Osteoblast (primary cell): ENCODE measurements at places on chromosomes 7 and 10. TPM values are rescaled to one million over a fixed set of nuclear protein-coding genes. Genes with fewer than 3 reads are reported as not detected.

The MEIG1 gene
- total RNA-seq, result 1.2 TPM in 1 of 2 replicates, not detected in the other

The LDB1 gene
- total RNA-seq, result 62.2 and 63.6 TPM in 2 replicates

The GNAI1 gene
- 36.2 and 42.1 TPM in 2 replicates for total RNA-seq

The OGDHL gene
- total RNA-seq, result under 0.01 and 0.36 TPM in 2 replicates

The NANOS1 gene
- 1.1 and 1.2 TPM in 2 replicates for total RNA-seq

The TMEM273 gene
- total RNA-seq, result 0.59 TPM in 1 of 2 replicates, not detected in the other

The LRGUK gene
- 0.72 and 0.88 TPM in 2 replicates for total RNA-seq

The SPDYE11 gene
- total RNA-seq, result not detected in 2 replicates

The EPHA1 gene
- total RNA-seq, result not detected in 2 replicates

- no peaks in the 10 kb centered on the region for H3K36me3 ChIP-seq
- H3K27ac ChIP-seq, result no peak overlapping the region
- H3K27me3 ChIP-seq, result no peaks in the 10 kb centered on the region
Measured at GRCh38 chr7:30829471-30829870, 58.3 kb downstream of the MINDY4 start.

GRCh38 chr7:134515569-134516468 lies 11.5 kb upstream of the AKR1B10 start:
- no peaks in the 10 kb centered on the region for H3K27me3 ChIP-seq
- no peak overlapping the region for H3K4me3 ChIP-seq
- peak; percentile 30 for DNase-seq
- H3K27ac ChIP-seq, result peak overlapping the region; percentile 48

GRCh38 chr10:74110120-74110519 lies 40.5 kb downstream of the AP3M1 start:
- H3K27ac ChIP-seq, result no peak overlapping the region
- H3K4me1 ChIP-seq, result no peaks in the 10 kb centered on the region
- H3K27me3 ChIP-seq, result no peaks in the 10 kb centered on the region

DNA sequence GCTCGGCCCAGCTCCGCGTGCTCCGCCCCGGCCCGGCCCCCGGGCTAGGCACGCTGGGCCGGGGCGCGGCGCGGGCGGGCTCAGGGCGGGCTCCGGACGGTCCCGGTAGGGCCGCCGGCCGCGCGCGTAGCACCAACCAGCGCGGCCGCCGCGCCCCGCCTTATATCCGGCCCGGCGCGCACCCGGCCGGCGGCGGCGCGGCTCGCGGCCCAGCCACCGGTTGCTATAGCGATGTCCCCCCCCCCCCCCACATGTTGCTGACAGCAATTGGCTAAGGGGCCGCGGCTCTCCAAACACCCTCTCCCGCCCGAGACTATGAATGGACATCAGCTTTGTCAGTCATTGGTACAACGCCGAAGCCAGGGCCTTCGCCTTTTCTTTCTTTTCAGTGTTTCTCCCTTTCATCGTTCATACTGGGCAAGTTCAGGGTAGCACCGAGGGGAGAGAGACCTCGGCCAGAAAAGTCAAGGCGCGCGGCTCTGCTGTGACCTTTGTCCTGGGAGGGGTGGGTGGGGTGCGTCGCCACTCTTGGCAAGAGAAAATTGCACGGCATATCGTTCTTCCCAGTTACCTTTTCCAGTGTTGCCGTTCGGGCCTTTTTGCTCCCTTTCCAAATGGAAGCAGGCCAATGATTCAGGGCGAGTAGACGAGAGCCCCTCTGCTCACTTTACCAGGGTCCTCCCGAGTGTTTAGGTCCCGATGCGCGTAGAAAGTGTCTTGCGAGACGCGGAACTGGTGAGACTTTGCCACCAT lies 354.2 kb downstream of the DNAJB6 start:
- H3K36me3 ChIP-seq, result no peaks in the 10 kb centered on the region
- peaks cover 31% of the 10 kb centered on the region for H3K27me3 ChIP-seq
- no peak overlapping the region for H3K27ac ChIP-seq
- peak; percentile 97 for DNase-seq
- H3K4me3 ChIP-seq, result no peak overlapping the region

DNA sequence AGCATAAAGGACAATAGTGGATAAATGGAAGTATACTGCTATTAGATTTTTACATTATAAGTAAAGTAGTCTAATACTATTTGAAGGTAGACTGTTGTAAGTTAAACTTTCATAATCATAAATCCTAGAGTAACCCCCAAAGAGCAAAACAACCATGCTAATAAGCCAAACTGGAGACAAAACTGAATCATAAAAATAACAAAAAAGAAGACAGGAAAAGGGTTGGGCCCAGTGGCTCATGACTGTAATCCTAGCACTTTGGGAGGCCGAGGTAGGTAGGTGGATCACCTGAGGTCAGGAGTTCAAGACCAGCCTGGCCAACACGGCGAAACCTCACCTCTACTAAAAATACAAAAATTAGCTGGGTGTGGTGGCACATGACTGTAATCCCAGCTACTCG lies 9.7 kb downstream of the CACUL1 start:
- DNase-seq, result no peak
- no peak overlapping the region for H3K4me3 ChIP-seq
- no peaks in the 10 kb centered on the region for H3K36me3 ChIP-seq
- no peak overlapping the region for H3K27ac ChIP-seq
- H3K4me1 ChIP-seq, result peaks cover 26% of the 10 kb centered on the region

- H3K4me3 ChIP-seq, result no peak overlapping the region
- H3K36me3 ChIP-seq, result no peaks in the 10 kb centered on the region
- peaks cover 2% of the 10 kb centered on the region for H3K4me1 ChIP-seq
- H3K27ac ChIP-seq, result peak overlapping the region; percentile 36
- no peak for DNase-seq
Measured at GRCh38 chr7:91435381-91436059, 171.3 kb downstream of the FZD1 start.

- H3K27ac ChIP-seq, result no peak overlapping the region
- no peak overlapping the region for H3K4me3 ChIP-seq
- DNase-seq, result no peak
- no peaks in the 10 kb centered on the region for H3K27me3 ChIP-seq
Measured at GRCh38 chr10:88618496-88618895, 31.9 kb downstream of the LIPJ start.

GRCh38 chr10:65110009-65110408 lies 1588.8 kb downstream of the REEP3 start:
- no peaks in the 10 kb centered on the region for H3K36me3 ChIP-seq
- H3K27me3 ChIP-seq, result no peaks in the 10 kb centered on the region
- H3K4me3 ChIP-seq, result no peak overlapping the region
- H3K4me1 ChIP-seq, result no peaks in the 10 kb centered on the region

DNA sequence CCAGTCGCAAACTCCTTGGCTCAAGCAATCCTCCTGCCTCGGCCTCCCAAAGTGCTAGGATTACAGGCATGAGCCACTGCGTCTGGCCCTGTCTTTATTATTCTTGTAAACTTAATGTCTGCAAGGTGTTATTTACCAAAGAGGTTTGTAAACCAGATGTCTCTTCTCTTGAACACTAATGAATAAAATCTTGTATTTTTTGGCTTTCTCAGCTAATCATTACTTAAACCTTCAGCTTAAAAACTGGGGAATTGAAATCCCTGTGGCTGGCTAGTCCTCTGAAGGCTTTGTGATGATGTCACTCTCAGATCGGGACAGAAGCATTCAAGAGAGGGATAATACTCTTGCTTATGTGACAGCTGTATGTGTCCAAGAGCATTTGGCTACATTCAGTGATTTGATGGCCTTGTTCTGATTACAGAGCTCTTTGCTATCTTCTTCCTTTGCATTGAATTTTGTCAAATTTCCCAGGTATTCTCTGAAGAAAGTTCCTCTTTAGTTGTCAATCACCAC lies 130.3 kb downstream of the BICC1 start:
- no peak overlapping the region for H3K4me3 ChIP-seq
- no peaks in the 10 kb centered on the region for H3K36me3 ChIP-seq
- peak; percentile 35 for DNase-seq

DNA sequence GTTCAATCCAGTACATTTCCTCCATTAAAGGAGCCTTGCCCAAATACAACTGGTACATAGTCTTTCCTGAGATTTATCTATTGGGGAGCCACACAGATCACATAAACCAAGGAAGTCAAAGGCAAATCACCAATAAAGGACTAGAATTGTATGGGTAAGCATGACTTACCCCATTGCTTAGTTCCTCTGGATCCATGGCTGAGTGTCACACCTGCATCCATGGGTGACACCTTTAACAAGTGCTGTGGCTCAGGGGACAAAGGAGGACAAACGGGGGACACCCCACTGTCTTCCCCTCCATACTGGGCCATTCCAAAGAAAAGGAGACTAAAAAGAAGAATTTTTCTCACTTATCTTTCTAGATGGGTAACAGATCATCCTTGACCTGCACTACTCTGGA lies 30.4 kb downstream of the ZNF92 start:
- peaks cover 10% of the 10 kb centered on the region for H3K36me3 ChIP-seq
- H3K27me3 ChIP-seq, result no peaks in the 10 kb centered on the region
- H3K4me3 ChIP-seq, result no peak overlapping the region
- no peak overlapping the region for H3K27ac ChIP-seq

GRCh38 chr7:144516729-144517525 lies 113.4 kb upstream of the NOBOX start:
- no peak overlapping the region for H3K27ac ChIP-seq
- H3K4me1 ChIP-seq, result no peaks in the 10 kb centered on the region
- H3K36me3 ChIP-seq, result no peaks in the 10 kb centered on the region
- no peak overlapping the region for H3K4me3 ChIP-seq
- DNase-seq, result no peak

GRCh38 chr10:23412223-23412622 lies 26.7 kb upstream of the OTUD1 start:
- DNase-seq, result no peak
- no peaks in the 10 kb centered on the region for H3K27me3 ChIP-seq
- H3K4me1 ChIP-seq, result no peaks in the 10 kb centered on the region
- H3K4me3 ChIP-seq, result no peak overlapping the region
- no peaks in the 10 kb centered on the region for H3K36me3 ChIP-seq

GRCh38 chr10:104452977-104453376 lies 99.3 kb downstream of the CFAP58 start:
- no peak overlapping the region for H3K4me3 ChIP-seq
- no peaks in the 10 kb centered on the region for H3K36me3 ChIP-seq
- no peaks in the 10 kb centered on the region for H3K27me3 ChIP-seq
- H3K4me1 ChIP-seq, result peaks cover 31% of the 10 kb centered on the region
- no peak overlapping the region for H3K27ac ChIP-seq
- DNase-seq, result no peak

DNA sequence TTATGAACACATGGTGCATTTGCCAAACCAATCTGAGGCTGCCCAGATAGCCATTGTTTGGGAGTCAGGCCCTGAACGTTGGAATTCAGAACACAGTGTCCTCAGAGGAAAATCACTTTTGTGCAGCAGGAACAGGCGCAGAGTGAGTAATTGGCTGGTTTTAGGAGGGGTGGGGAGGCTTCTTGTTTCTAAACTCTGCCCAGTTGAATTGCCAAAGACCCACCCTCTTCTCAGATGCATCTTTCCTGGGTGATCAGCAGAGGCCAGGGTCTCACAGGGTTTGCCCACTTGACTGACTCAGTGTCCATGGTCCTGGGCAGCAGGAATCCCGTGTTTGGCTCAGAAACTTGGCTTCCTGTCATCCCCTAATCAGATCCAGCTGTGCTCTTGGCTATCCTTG lies 24.3 kb downstream of the PRLHR start:
- no peak overlapping the region for H3K27ac ChIP-seq
- H3K4me1 ChIP-seq, result peaks cover 3% of the 10 kb centered on the region
- DNase-seq, result no peak
- H3K27me3 ChIP-seq, result peaks cover 3% of the 10 kb centered on the region
- H3K36me3 ChIP-seq, result no peaks in the 10 kb centered on the region

DNA sequence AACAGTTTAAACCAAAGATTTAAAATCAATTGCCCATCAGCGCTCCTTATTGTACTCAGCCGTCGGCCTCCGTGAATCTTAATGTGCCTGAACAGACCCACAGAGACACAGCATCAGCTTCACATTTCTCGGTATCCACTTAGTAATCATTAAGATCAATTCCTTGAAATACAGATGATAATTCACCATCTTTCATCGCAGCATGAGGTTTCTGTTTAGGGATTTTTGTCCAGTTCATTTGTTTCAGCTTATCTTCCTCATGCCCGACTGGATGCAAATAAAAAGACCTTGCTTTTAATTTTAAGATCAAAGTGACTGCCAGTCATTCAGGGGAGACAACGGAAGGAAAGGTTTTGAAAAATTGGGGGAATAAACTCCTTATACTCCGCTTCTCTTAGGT lies 207.8 kb downstream of the WDR37 start:
- DNase-seq, result no peak
- H3K4me1 ChIP-seq, result no peaks in the 10 kb centered on the region
- no peak overlapping the region for H3K4me3 ChIP-seq
- H3K27me3 ChIP-seq, result no peaks in the 10 kb centered on the region

GRCh38 chr7:94295850-94296249 lies 98.8 kb upstream of the COL1A2 start:
- H3K4me1 ChIP-seq, result peaks cover 54% of the 10 kb centered on the region
- peak overlapping the region; percentile 56 for H3K4me3 ChIP-seq
- DNase-seq, result peak; percentile 71
- H3K36me3 ChIP-seq, result no peaks in the 10 kb centered on the region
- no peaks in the 10 kb centered on the region for H3K27me3 ChIP-seq

- no peak for DNase-seq
- no peak overlapping the region for H3K4me3 ChIP-seq
Measured at GRCh38 chr10:86354761-86355540, 11.6 kb downstream of the GRID1 start.

GRCh38 chr7:92503767-92504166 lies 24.6 kb downstream of the PEX1 start:
- DNase-seq, result no peak
- no peak overlapping the region for H3K27ac ChIP-seq
- no peaks in the 10 kb centered on the region for H3K27me3 ChIP-seq
- H3K4me3 ChIP-seq, result no peak overlapping the region
- H3K36me3 ChIP-seq, result peaks cover 26% of the 10 kb centered on the region

GRCh38 chr7:122261442-122261841 lies 43.1 kb downstream of the FEZF1 start:
- H3K36me3 ChIP-seq, result no peaks in the 10 kb centered on the region
- no peak overlapping the region for H3K27ac ChIP-seq
- H3K27me3 ChIP-seq, result no peaks in the 10 kb centered on the region

DNA sequence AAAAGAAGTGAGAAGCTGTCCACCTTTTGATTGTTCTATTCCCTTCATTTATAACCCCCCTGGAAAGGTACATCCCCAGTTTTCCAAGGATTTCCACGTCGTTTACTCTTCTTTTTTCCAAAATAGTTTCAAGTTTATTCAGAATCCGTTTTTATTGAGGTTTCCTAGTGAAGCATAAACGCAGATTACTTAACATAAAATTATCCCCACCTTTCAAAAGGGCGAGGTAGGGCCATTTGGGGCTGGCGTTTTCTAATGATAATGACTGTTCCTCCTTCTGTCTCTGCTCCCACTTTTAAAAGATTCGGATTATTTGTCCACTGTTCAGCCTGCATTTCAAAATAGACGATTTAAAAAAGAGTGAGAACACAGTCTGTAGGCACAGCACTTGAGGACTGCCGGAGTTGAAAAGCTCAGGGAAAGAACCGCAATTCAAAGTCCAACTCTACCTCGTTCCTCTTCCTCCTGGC lies 165.2 kb upstream of the PPP1R3A start:
- no peak for DNase-seq
- H3K27me3 ChIP-seq, result peaks cover 95% of the 10 kb centered on the region
- no peak overlapping the region for H3K27ac ChIP-seq
- H3K4me1 ChIP-seq, result peaks cover 15% of the 10 kb centered on the region
- no peaks in the 10 kb centered on the region for H3K36me3 ChIP-seq
